ENCODE measurements at places on chromosomes 11 and 22. TPM values are rescaled to one million over a fixed set of nuclear protein-coding genes. Genes with fewer than 3 reads are reported as not detected.

Gene VSIG10L2
- not detected for total RNA-seq

- no peak for DNase-seq
These were observed 12.0 kb downstream of the PPARA start for GRCh38 chr22:46162285-46162684.

Gene LDHA
- 282 TPM for total RNA-seq

Gene WNT7B
- total RNA-seq: not detected

DNA sequence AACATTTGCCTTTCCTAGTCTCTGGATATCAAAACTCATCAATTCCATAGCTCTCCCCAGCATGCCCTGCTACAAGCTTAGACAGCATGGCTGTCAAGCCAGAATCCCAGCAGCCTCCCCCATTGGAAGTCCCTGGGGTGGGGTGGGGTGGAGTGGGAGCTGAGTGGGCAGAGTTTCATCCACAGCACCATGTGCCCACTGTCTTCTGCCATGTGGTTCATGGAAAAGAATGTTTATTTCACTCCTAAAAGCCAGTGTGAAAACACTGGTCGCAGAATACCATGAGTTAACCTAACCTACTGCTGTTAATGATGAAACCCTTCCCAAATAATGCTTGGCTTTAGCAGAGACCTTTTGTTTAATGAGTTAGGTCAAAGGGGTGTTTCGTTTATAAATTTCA lies 80.2 kb upstream of the KIRREL3 start:
- no peak for DNase-seq

Gene BTG4
- not detected for total RNA-seq

GRCh38 chr11:109302591-109303334 lies 119.2 kb upstream of the C11orf87 start:
- no peak for DNase-seq

DNA sequence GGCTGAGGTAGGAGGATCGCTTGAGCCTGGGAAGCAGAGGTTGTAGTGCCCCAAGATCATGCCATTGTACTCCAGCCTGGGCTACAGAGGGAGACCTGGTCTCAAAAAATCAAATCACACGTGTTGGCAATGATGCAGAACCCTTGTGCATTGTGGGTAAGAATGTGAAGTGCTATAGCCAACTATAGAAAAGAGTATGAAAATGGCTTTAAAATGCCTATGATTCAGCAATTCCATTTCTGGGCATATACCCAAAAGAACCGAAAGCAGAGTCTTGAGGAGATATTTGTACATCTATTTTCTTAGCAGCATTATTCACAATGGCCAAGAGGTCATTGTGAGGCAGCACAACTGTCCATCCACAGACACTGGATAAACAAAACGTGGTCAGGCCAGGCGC lies 2.6 kb upstream of the FADS3 start:
- DNase-seq: no peak

- no peak for DNase-seq
These were observed 46.7 kb downstream of the MED15 start for GRCh38 chr22:20553947-20554741.

DNA sequence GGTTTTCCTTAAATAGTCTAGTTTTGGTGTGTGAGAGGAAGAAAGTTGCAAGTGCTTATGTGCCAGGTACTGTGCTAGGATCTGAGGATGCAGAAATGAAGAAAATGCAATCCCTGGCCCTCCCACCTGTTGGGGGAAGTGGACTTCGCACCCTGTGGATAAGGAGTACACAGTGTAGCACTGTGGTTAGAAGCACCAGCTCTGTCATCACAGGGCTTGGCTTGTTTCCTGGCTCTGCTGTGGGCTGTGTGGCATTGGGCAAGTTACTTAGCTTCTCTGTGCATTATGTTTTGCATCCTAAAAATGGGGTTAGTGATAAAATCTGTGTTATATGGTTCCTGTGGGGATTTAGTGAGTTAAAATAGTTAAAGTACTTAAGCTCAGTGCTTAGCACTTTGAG lies 68.2 kb downstream of the ENDOD1 start:
- no peak for DNase-seq

DNA sequence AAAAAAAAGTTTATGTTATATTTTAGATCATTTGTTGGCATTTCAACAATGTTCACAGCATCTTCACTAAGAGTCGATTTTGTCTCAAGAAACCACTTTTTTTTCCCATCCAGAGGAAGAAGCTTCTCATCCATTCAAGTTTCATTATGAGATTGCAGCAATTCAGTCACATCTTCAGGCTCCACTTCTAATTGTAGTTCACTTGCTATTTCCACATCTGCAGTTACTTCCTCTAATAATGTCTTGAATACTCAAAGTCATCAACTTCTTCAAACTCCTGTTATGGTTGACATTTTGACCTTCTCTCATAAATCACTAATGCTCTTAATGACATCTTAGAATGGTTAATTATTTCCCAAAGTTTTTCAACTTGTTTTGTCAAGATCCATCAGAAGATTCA lies 61.3 kb upstream of the CHORDC1 start:
- no peak for DNase-seq

GRCh38 chr22:31917227-31917921 lies 27.0 kb upstream of the YWHAH start:
- DNase-seq: peak; percentile 34

Gene KCNQ1
- 6.5 TPM for total RNA-seq

Gene CENPM
- total RNA-seq: 13.3 TPM

- DNase-seq: no peak
These were observed 231.3 kb downstream of the CADM1 start for GRCh38 chr11:115272925-115273324.

Gene HBB
- 157 TPM for total RNA-seq

DNA sequence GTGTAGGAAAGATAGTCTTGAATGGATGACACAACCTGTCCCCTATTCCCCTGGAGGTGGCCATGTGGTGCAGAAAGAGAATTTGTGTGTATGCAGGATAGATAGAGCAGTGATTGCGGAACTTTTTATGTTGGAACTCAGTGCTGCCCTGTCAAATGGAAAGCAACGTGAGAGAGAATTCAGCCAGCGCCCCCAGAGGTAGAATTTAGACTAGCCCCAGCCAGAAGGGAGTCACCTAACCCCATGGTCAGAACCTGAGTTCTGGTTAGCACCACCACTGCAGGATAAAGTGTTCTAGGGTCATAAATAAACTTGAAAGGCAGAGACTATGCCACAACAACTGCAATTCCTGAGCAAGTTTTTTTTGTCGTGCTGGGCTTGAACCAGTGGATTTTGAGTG lies 152.9 kb upstream of the GRIA4 start:
- DNase-seq: no peak

GRCh38 chr11:72209101-72209500 lies 7.5 kb upstream of the FOLR2 start:
- DNase-seq: no peak

DNA sequence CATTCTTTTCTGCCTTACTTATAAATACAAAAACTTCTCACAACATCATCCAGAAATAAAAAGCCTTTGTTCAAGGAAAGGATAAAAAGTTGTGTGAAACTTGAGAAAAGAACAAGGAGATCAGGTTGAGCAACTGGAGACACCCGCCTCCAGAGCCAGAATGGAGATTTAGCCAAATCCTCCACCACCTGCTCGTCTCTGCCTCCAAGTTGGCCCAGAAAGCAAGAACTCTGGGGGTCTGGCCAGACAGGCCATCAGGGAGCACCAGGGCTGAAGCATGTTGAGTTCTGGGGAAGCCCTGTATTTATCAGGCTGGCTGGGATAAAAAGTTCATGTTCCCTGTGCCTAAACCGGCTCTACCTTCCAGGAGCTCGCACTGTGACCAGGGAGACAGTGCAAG lies 14.9 kb downstream of the SMCO4 start:
- no peak for DNase-seq

DNA sequence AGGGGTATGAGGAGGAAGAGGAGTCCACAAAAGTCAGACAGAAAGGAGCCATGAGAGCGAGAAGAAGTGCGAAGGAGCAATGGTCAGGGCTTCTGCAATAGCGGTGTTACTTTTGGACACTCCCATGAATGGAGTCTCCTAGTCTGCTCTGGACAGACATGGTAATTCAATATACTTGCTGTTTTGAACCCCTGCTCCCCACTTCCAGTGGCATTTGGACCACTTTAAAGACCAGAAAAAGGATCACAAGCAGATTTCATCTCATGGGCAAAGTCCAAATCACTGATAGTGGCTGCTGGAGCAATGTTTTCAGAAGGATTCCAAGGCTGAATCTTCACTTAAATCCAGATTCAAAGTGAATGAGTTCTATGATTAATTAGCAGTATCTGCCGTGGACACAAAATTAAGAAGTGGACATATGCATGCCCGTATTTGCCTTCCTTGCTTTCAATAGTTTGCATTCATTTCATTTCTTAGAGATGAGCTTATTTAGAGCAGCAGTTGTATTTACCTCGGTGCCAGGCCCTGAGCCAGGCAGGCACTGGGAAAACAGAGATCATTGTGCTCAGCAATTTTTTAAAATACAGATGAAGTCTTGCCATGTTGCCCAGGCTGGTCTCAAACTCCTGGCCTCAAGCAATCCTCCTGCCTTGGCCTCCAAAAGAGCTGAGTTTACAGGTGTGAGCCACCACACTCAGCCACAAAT lies 72.0 kb downstream of the SLC1A2 start:
- no peak for DNase-seq

DNA sequence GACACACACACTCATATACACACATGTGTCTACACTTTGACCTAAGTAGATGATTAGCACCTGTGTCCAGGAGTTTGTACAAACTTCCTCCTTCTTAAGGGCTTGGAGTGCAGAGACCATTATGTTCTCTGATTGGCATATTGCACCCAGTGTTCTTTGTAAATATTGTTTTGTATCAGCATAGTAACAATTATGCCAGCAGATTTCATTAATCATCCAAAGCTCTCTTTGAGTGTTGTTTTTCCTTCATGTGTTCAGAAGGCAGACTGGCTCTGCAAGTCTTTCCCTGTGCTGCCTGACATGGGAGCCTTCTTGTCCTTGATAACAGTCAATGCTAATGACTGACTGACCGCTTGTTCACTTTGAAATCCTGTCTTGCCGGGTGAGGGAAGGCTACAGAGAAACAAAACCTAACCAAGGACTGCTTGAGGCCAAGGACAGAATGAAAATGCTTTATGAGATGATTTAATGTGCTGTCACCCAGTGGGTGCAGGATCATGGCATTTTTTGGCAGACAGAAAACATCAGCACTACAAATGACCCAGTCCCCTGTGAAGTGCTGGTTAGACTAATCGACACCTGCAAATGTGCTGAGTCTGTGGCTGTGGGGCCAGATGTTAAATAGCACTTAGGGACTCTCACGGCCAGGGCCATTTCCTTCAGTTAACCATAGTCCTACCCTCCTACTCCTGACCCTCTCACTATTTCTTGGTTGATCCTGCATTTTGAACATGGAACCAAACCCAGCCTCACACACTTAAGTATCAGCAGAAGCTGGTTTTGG lies 6.6 kb upstream of the BARX2 start:
- no peak for DNase-seq

DNA sequence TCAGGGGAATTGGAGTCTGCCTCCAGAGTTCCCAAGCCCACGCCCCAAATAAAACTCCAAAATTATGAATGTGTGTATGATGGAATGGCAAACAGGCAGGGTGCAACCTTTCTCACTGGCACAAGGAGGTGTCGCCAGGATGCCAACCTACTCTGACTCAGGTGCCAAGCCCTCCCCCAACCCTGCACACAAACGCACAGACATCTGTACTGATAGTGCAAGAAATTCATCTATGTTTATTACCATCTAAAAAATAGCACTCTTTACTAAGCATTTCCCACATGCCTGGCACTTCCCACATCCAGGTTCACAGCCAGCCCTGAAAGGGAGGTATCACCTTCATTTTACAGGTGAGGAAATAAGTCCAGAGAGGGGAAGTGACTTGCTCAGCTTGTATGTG lies 1.2 kb downstream of the PLA2G3 start:
- DNase-seq: no peak

DNA sequence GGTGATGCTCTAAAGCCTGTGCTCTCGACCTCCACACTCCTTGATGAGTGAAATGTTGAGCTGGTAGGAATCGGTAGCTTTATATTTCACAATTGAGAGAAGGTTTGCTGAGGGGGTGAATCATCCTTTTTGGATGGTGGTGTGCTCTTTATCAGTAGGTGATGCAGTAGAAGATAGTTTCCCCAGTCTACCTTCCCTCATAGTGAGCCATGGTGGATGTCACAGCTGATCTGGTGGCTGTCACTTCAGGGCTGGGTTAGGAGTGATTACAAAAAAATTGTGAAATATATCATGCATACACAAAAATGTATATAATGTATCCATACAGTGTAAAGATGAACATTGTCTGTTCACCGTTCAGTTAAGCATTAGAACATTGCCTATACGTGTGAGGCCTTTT lies 105.3 kb downstream of the GRAMD1B start:
- no peak for DNase-seq

Gene PIWIL4
- 0.62 TPM for total RNA-seq

- DNase-seq: no peak
These were observed 875.8 kb downstream of the BRD1 start for GRCh38 chr22:48951836-48952235.

Gene SAA1
- not detected for total RNA-seq

GRCh38 chr22:22216450-22216959 lies 28.1 kb upstream of the VPREB1 start:
- DNase-seq: no peak

Gene ADAMTS15
- total RNA-seq: not detected

DNA sequence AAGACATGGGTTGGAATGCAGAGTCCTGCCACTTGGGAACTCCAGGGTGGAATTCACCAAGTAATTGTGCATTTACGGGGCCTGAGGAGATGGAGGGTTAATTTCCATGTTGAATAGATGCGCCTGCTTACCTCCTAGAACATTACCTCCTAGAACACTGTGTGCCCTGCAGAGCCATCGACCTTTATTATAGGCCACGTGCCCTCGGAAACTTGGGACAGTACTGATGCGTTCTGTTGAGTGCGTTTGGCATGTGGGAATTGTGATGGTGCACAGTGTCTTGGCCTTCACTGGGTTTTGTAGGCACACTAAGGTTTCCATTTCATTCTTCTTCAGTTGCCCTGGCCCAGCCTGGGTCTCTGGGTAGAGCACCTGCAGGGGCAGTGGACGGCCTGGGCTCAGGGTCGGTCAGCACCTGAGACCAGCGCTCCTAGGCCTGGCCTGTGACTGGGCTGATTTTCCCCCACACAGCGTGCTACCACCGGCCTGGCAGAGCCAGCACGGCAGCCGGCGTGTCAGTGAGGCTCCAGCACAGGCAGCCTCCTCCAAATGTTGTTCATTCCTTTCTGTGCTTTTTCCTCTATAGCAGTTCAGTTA lies 12.7 kb downstream of the TRMU start:
- DNase-seq: no peak

Gene ZDHHC8
- 51.9 TPM for total RNA-seq

- peak; percentile 43 for DNase-seq
These were observed 389 bp downstream of the MICALL1 start for GRCh38 chr22:37906364-37907008.
